ENCODE measurements at places on chromosomes 3 and 15.

DNA sequence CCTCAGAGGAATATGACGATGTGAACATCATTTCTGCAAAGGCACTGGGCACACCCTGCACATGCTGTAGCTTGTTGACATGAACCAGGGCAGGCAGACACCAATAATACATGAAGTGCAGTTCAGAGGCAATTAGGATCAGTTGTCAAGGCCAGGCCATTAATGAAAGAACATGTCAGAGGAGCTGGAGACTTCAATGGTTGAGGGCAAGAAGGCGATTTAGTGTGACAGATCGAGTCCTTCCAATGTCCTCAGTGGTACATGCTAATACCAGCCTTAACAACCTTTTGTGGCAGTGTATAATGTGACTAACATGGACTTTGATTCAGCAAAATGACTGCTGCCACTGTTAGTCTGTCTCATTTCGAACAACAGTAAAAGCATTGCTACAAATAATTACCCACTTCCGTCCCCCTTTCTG, 205.2 kb upstream of the NANOGP8 start:
- no peak for DNase-seq

GRCh38 chr15:67101911-67102598, 36.7 kb downstream of the SMAD3 start:
- peak; percentile 49 for DNase-seq

- no peak for DNase-seq
These were observed 253.3 kb downstream of the CLSTN2 start for GRCh38 chr3:140188285-140188684.

DNA sequence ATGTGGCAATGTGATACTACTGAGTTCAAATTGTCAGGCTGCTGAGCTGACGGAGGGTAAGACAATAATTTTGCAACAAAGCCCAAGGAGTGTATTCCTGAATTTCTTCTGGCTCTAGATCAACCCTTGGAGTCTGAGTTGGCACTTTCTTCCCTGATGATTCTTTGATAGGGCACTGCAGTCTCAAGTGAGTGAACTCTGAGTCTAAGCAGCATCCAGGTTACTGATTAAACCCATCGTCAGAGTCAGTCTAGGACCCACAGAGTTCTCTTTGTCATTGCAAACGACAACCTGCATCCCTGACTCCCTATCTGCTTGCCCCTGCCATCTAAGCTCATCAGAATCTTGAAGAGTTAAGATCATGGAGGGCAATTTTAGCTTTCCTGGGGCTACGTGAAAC, 58.6 kb downstream of the MME start:
- DNase-seq = no peak

DNA sequence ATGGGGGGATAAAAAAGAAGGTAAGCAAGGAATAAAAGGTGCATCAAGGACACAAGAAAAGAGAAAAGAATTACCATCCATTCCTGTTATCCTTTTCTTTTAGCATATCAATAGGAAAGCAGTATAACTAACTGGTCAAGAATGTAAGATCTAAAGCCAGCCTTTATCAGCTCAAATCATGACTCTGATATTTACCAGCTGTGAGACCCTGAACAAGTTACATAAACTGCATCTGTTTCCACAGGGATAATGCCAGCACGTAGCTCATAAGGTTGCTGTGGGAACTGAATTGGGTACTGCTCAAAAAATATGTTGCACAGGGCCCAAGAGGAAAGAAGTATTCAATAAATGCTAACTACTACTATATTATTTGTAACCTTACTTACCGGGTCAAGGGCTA, 1092.2 kb upstream of the CFAP20DC start:
- no peak for DNase-seq

DNA sequence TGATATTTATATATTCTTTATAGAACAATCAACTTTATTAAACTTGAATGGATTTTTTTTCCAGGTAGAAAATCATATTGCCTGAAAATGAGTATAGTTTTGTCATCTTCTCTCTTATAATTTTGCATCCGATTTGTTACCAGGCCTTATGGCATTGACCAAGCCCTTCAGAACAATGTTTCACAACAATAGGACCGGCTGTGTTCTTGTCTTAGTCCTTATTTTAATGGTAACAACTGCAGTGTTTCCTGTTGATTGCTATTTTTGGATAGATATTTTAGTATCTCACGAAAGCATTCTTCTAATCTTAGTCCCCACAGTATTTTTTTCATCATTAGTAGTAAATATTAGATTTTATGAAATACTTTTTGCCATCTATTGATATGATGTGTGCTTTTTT, 88.1 kb upstream of the ANKRD34C start:
- no peak for DNase-seq

DNA sequence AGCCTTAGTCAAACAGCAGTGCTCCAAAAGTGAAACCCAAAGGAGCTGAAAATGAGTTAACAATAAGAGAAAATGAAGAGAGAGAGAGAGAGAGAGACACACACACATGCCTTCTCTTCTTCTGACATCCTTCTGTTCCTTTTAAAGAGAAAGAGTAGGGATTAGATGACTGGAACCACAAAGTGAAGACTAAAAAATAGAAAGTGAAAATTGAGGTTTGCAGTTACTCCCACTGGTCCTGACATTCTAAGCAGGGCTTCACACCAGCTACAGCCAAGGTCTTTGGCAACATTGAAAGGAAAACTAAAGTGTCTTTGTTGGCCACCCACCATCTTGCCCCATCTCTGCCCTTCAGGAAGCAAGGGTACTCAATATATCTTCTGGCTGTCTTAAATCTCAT, 59.2 kb downstream of the USP50 start:
- DNase-seq = no peak

DNA sequence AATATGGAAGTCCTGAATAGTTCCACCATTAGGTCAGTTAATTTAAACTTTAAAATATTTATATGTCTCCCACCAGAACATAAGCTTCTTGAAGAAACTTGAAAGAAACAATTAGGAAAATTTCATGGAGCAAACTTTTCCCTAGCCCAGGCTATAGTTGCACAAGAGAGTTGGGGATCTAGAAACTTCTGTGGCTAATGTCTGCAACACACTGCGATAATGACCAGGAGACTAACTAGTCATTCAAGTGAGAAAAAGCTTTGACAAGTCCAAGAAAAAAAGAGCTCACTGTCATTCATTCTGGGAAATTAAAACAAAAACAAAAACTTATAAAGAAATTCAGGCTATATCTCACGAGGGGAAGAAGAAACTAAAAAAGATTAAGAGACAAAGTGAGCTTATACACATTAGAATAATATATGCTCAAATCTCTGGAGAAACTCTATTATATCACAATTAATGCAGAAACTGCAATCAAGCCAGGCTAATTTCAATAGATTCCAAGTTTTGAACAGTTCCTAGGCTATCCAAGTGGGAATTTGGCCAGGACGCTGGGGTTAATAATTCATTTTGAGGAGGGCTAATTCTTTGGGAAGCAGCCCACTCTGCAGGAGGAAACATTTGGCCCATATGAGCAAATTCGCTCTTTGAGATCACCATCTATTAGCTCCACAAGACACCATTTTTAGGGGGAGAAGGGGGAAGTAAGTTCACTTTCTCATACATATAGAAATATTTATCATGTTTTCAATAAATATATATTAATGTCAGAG, 134.6 kb downstream of the MEIS2 start:
- DNase-seq = no peak

- no peak for DNase-seq
These were observed 83.6 kb downstream of the AKAP13 start for GRCh38 chr15:85463976-85464375.

DNA sequence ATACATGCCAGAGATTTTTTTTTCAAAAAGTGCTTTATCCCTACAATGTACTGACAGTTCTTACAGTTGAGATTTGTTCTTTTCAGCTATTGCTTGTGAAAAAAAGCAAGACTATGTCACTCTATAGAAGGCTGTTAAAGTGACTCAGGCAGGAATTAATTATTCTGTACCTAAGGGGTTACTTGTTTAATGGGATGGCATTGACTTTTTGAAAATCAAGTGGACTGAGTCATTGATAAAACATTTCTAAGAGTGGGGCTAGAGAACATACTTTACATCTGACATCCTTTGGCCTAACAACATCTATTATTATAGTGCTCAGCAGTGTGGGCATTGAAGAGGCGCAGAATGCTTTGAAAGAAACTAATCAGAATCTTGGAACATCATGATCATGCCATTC, 34.3 kb downstream of the INTS14 start:
- no peak for DNase-seq

GRCh38 chr3:133136114-133137041, 98.2 kb downstream of the TMEM108 start:
- DNase-seq = no peak

- no peak for DNase-seq
These were observed 107.6 kb upstream of the FXR1 start for GRCh38 chr3:180804916-180805315.

- DNase-seq = no peak
These were observed 228.9 kb upstream of the MRPL3 start for GRCh38 chr3:131731709-131732108.

GRCh38 chr3:44478055-44478468, 592 bp upstream of the ZNF445 start:
- no peak for DNase-seq

DNA sequence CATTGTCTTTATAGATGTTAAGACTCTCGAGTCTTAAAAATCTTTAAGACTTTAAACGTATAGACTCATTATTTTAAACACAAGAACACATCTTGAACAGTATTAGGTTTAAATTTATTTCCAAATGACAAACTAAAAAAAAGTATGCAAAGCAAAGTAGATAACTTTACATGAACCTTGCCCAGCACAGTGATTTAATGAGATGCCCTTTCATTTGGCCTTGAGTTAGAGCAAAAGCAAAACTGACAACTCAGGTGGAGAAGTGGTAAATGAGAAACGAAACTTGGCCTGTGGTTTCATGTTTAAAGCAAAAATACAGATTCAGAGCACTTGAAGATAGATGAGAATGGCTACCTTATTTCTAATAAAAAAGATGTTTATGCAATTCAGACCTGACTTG, 8.6 kb downstream of the GPR15 start:
- DNase-seq = no peak

DNA sequence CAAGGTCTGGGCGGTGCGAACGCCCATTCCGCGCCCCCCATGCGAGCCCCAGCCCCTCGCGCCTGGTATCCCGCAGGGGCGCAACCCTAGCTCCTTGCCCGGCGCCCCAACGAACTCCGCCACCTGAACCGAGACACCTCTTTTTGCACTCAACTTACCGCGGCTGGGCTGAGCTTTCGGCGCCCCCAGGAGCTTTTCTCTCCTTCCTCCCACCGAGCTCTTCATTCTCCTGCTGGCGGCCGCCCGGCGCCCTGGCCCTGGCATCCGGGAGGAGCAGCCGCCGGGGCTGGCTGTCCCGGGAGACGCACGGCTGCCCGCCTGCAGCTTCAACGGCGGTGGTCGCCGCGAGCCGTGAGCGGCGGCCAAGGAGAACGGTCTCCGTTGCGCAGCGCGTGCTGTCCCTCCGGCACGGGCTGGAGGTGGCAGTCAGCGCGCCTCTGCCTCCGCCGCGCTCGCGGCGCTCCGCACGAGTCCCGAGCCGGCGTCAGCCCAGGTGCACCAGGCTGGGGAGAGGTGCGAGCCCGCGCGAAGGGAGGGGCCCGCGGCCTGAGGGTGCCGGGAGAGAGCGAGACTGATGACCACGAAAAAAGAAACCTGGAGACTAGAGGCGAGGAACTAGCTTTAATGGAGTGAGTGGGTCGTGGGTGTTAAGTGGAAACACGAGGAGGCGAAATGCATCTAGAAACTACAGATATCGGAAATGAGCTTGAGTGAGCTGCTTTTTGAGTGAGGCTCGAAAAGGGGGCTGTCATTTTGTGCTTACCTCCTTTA, 621.5 kb upstream of the ZNF385D start:
- DNase-seq = no peak

DNA sequence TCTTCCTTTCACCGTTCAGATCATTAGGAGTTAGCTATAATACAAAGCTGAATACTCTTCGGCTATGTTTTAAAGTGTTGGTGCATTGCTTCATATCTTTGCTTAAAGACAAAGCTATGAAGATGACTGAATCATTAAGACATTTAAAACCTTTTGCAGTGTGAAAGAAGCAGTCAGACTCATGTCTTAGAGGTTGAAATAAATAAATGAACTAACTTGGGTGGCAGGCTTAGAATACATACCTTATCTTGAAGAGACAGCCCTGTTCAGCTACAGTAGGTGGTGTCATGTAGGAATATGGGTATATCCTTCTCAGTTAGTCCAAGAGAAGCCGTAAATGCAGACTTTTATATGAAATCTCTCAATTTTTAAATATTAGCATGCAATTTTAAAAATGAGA, 63.4 kb downstream of the OPA1 start:
- DNase-seq = no peak

DNA sequence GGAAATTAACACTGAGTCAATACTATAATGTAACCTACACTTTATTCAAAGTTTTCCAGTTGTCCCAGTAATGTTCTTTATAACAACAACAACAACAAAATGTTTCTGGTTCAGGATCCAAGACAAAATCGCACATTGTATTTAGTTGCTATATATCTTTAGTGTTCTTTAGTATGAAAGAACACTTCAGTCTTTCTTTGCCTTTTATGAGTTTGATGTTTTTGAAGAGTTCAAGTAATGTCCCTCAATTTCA, 7.6 kb upstream of the GRAMD1C start:
- no peak for DNase-seq

DNA sequence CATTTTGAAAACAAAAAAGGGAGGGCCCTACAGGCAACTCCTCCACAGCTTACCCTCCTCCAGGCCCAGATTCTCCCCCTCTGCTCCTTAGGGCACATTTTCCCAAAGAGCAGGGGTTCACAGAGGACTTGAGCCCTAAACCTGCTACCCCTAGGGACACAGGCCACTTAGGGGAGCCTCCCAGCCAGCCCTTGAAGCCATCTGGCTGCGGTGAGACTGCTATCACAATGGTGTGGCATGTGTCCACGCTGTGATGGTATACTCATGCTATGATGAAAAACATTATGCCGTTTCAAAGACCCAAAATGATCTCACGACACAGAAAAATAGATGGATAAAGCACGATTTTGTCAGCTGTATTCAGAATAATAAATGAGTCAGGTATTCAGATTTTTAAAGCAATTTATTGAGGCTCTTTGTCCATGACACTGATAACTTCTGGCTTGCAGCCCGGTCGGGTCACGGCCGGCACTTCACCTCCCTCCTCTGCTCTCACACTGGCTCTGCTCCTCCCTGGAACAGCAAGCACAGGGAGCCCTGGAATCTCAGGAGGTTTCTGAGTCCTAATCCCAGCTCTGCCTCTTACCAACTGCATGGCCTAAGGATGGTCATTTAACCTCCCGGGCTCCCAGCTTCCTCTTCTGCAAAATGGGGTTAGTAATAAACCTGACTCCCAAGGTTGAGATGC, 115.3 kb downstream of the MEGF11 start:
- no peak for DNase-seq

- DNase-seq = no peak
These were observed 901.6 kb downstream of the TUSC7 start for GRCh38 chr3:117611211-117611610.

- no peak for DNase-seq
These were observed 42.7 kb downstream of the METTL6 start for GRCh38 chr3:15384510-15385237.

DNA sequence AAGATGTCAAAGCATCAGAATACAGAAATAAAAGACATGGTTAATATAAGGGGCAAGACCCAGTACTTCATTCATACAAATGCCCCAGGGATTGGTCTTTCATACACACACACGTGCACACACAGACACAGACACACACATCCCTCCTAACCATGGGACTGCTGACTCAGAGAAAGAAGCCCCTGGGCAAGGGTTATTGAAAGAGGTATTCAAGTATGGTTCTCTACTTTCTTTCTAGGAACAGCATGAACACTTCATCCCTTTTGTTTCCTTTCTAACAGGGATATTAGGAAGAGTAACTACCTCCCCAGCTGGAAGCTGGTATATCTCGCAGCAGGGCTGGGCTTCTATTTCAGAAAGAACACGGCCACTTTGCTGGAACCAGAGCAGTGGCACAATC, 33.2 kb upstream of the ZFAND6 start:
- no peak for DNase-seq

All from stimulated activated CD4-positive, alpha-beta T cell treated with anti-CD3 and anti-CD28 coated beads, Interleukin-12 subunit alpha, Interleukin-12 subunit beta, amount 100 ng/mL, for 4 hours (primary cell).